ENCODE measurements at places on chromosomes 11 and 22. TPM values are rescaled to one million over a fixed set of nuclear protein-coding genes. Genes with fewer than 3 reads are reported as not detected.

The RASD2 gene
- total RNA-seq, result 1.1 TPM

The THRSP gene
- not detected for total RNA-seq

The SOX10 gene
- not detected for total RNA-seq

The OR52L1 gene
- total RNA-seq, result not detected
